ENCODE measurements at places on chromosomes 7 and 10. TPM values are rescaled to one million over a fixed set of nuclear protein-coding genes. Genes with fewer than 3 reads are reported as not detected.

GRCh38 chr10:128069351-128070051, 56.7 kb downstream of the MKI67 start:
- peak; percentile 80 for DNase-seq

DNA sequence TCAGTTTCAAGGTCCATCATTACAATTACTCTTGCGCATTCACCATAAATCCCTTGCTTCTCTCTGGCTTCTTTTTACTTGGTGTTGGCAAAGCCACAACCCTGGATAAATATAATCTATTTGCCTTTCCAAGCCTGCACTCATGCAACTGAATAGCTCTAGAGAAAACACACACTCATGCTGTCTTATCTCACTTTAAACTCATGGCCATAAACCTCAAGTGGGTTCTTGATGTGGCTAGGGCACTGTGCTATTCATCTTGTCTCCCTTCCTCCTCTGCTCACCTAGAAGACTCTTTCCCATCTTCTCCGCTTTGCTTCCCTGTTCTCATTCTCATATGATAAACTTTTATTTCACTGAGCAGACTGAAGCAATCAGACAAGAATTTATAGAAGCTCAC, 165.4 kb upstream of the MTPN start:
- DNase-seq = no peak

GRCh38 chr7:1973321-1974251, 259.2 kb downstream of the MAD1L1 start:
- no peak for DNase-seq

GIMAP1 gene
- 3.0 TPM for total RNA-seq

DNA sequence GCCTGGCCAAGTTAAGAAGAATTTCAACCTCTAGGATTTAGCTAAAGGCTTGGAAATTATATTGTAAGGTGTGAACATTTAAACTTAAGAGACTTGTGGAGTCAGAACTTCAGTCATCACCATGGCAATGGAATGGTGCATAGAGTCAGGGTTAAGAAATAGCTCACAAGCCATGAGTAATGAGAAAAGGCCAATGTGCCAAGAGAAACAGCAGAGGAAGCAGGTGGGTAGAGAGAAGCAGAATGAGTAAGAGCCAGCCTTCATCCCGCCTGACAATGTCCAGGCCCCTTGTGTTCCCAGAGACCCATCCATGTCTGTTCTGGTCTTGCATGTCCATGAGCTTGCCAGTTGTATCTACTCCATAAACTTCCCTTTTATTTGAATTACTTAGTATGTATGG, 62.6 kb upstream of the TBX20 start:
- no peak for DNase-seq

GRCh38 chr7:78041423-78041822, 242.8 kb downstream of the PHTF2 start:
- DNase-seq = no peak

AKR1C4 gene
- total RNA-seq = not detected

GRCh38 chr7:102129636-102130370, 156.9 kb upstream of the SH2B2 start:
- DNase-seq = no peak

DNA sequence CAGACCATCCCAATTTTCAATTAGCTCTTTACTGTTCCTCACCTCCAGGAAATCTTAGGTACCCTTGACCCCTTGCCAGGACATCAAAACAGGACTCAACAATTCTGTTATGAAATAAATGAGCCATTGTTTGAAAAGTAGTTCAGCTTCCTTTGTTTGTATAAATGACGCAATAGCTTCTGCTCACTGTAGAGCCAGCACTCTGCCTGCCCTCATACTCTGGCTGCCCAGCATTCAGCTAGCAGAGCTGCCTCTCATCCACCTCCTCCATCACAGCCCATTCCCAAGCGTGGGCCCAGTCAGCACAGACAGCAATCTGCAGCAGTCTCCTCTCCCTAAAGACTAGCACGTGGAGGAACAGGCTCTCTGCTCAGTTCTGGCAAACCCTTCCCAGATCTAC, 478.6 kb downstream of the GRID1 start:
- no peak for DNase-seq

NXPH1 gene
- not detected for total RNA-seq

- DNase-seq = peak; percentile 26
These were observed 12.4 kb downstream of the CPA5 start for GRCh38 chr7:130356876-130357611.

CYP26A1 gene
- not detected for total RNA-seq

DNA sequence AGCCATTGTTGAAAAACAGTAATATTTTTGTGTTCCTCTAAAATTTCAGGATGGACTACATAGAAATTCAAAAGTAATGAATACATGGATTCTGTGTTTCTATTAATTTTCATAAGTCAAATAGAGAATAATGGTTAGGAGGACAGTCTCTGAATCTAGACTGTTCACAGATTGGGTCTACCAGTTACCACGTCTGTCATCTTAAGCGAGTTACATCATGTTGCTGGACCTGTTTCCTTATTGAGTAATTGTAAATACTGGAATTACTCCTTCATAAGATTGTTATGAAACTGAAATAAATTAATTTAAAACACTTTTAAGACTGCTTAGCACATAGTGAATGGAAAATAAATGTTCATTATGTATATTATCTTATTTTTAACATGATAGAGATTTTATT, 172.3 kb downstream of the KCND2 start:
- no peak for DNase-seq

GRCh38 chr10:18665815-18666558, 6.8 kb downstream of the ARL5B start:
- no peak for DNase-seq

- DNase-seq = no peak
These were observed 60.0 kb downstream of the WAC start for GRCh38 chr10:28592953-28593352.

DNA sequence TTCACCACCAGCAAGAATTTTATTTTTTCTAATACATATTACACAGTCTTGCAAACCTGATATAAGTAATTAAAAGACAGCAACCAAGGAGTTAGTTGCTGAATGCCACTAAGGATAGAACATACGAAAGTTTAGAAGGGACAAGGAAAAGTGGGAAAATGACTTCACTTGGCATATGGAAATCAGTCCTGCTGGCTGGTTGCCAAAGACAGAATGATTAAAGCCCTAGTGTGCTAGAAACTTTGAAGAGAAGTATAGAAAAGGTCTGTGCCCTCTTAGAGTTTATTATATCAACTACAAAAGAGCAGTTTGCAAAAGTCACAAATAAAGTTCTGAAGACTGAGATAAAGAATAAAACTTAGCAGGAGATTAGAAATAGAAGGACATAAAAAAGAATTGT, 5.8 kb upstream of the YAE1 start:
- no peak for DNase-seq

GPR22 gene
- 0.14 TPM for total RNA-seq

DNA sequence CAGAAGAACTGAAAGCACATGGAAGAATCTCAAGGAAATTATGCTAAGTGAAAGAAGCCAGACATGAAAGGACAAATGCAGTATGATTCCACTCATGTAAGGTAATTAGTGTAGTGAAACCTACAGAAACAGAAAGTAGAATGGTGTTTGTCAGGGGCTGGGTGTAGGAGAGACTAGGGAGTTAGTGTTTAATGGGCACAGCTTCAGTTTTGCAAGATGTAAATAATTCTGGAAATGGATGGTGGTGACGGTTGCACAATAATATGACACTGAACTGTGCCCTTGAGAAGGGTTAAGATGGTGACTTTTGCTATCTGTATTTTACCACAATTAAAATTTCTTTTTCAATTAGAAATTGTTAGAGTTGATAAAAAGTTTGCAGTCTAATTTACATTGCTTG, 157.3 kb upstream of the ADCY1 start:
- DNase-seq = no peak

DNA sequence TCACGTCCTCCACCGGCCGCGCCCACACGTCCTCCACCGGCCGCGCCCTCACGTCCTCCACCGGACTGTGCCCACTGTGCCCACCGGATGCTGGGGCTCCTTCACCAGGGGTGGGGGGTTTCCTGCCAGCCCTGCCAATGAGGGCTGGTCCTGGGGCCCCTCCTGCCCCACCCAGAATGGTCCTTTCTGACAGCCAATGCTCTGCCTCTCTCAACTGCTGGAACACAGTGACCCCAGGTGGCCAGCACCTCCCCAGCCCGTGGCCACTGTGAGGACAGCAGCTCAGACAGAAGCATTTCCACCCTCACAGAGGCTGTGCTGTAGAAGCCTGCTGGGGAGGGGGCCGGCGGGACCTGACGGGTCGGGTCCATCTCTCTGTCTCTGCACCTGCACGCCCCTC, 90.1 kb upstream of the DNAAF5 start:
- no peak for DNase-seq

TRPV5 gene
- not detected for total RNA-seq

VGF gene
- total RNA-seq = 0.95 TPM

DNA sequence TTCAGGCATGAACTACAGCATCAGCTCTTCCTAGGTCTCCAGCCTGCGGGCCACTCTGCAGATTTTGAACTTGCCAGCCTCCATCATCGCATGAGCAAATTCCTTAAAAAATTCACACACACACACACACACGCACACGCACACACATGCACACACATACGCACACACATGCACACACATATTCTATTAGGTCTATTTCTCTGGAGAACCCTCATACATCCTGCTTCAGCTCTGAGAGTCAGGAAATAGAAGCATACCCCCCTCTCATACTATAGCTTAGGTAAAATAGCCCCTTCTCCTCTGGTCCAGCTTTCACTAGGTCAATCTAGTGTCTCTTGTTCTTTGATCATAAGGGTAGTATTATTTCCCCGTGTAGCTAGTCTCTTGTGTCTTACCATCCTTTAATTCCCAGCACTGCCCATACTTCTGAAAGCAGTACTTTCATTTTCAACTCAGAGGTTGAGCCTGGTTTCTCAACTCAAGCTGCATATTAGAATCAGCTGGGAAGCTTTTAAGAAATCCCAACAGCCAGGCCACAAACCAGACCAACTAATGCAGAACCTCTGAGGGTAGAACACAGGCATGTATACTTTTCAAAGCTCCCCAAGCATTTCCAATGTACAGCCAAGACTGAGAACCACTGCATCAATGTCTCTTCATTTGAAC, 30.9 kb upstream of the ITGB8 start:
- DNase-seq = no peak

DNA sequence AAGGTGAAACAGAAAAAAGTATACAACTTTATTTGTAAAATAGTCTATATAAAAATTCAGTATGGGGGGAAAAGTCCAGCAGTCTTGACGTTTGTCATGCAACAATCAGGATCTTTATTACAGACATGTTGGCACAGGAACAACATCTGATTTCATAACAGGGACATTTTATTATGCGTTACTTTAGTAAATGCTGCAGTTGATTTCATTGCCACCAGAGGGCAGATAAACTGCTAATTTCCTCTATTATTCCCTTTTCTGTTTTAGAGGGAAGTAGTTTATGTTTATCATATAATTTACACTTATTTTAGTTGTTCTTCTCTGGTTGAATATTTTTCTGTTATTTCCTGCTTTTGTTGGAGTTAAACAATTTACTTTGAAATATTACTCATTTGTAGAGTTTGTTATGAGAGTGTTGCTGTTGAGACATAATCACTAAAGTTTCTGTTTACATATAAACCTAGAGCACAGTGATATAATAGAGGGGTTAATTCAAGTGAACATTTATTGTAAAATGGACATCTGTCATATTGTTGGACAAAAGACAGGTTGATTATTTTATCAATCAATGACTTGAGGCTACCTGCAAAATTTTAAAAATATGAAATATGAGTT, 3.3 kb downstream of the PLXDC2 start:
- peak; percentile 32 for DNase-seq

DNA sequence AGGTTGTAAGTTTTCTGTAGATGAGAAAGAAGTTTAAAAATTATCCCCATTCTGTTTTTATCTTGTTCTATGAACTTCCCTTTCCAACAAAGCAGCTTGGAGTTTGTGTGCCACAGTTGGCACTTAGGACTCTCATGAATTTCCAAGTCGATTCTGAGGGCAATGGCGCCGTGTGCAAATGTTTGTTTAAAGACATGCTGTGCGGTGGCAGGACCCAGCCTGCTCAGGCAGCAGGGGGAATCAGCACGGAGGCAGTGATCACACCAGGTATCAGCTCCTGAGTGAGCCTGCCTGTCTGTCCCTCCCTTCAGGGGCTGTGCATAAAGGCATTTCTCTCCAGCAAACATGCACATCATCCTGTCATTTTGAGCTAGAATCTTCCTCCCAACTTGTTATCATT, 109.8 kb upstream of the WDR11 start:
- DNase-seq = no peak

DNA sequence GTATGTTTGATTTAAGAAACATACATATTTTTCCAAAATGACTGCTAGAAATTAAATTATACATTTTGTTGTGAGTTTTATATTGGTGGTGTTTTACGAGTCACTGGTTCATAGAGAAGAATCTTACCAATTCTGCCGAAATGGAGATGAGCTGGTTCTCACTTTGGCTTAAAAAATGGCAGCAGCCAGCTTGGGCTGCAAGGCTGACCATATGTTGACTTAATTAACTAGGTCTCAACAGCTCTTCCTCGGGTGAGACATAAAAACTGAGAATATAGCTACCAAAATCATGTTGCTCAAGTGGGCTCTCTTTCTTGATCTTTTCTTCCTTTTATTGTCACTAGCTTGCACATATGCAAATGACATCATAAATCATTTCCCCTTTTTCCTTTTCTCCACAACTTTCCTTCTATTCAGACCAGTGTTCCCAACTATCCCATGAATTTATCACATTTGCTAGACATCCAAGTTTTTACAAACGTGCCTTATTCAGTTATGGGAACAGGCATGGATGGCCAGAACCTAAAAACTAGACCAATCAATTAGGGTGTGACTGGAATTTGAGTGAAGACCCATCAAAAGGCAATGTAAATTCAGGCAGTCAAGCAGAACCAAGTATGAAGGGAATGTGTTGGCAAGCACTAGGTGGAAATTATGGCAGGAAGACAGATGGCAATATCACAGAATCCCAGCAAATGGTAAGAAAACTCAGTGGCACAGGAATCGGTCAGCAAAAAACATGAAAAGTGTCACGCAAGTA, 6.4 kb upstream of the TSPAN12 start:
- DNase-seq = no peak

ELMO1 gene
- 80.8 TPM for total RNA-seq

GRCh38 chr10:50334273-50334672, 83.0 kb upstream of the ASAH2 start:
- no peak for DNase-seq

EPO gene
- total RNA-seq = not detected

GRCh38 chr7:139259142-139259541, 28.1 kb downstream of the UBN2 start:
- no peak for DNase-seq

DNA sequence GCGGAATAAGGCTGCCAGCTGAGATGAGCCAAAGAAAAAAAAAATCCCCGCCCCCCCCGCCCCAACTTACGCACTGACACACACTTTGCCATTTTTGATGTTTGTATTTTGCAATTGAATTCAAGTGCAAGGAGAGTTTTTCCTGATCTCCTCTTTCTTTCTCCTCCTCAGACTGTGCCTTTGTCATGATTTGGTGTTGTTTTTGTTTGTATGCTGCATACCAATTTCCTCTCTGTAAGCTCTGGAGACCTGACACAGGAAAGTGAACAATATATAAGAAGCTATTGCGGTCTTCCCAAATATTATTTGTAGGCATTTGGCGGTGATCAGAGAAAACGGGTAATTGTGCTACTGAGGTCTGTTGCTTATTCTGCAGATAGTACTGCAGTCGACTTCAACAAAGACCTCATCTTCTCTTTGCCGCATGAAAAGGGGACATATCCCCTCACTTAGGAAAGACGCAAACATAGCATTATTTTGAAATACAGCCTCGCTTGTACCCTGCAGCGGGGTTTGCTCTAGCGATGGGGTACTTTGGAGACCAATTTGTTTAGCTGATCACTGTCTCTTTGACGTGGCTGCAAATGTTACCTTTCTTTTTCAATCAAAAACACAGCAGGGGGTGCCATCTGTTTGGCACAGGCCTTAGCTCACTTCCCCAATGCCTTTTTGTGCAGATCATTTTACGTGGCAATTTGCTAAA, 206.6 kb downstream of the SKAP2 start:
- DNase-seq = no peak

Measured in transverse colon (tissue), 4 donors.